ENCODE measurements at places on chromosomes 12 and 14.

GRCh38 chr14:50529288-50530179 lies 2.8 kb downstream of the MAP4K5 start:
- no peak for DNase-seq

- no peak for DNase-seq
These were observed 67.7 kb upstream of the DDX11 start for GRCh38 chr12:31005944-31006361.

GRCh38 chr12:66653796-66654195 lies 25.1 kb downstream of the GRIP1 start:
- DNase-seq: no peak

- DNase-seq: no peak
These were observed 223.3 kb downstream of the CCDC91 start for GRCh38 chr12:28413460-28414109.

- DNase-seq: no peak
These were observed 145.8 kb downstream of the MIPOL1 start for GRCh38 chr14:37343307-37344094.

DNA sequence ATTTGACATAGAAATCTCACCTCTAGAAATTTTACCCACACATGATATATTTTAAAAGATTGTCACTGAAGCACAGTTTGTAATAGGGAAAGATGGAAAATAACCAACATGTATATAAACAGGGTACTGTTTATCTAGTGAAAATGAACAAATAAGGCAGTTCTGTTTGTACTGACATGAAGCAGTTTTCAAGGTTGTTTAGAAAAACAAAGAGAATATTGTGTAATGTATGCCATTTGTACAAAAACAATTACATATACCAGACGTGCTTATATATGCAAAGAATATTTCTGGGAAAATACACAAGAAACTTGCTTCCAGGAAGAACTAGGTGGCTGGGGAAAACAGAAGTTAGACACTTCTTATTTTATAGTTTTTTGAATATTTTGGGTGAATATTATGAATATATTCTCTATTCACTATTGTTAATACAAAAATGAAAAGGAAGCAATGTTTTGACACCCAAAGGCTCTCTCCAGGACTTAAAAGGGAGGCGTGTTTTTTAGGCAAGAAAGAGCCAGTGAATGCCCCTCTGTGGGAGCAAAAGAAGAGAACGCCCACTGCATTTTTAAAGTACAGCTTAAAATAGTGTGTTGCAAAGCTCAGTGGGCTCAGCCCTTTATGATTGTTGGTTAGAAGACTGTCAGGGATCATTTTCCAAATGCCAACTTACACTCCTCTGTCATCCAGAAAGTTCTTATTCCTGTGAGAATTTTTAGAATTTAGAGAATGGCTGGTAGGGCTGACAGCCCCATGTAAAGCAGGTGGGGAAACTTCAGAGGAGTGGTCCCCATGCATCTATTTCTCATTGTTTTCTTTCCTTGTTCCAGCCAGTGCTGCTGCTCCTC lies 59.6 kb upstream of the FERMT2 start:
- DNase-seq: no peak

- no peak for DNase-seq
These were observed 411.2 kb downstream of the DAD1 start for GRCh38 chr14:22177870-22178269.

GRCh38 chr12:132191715-132192553 lies 47.7 kb downstream of the NOC4L start:
- no peak for DNase-seq

DNA sequence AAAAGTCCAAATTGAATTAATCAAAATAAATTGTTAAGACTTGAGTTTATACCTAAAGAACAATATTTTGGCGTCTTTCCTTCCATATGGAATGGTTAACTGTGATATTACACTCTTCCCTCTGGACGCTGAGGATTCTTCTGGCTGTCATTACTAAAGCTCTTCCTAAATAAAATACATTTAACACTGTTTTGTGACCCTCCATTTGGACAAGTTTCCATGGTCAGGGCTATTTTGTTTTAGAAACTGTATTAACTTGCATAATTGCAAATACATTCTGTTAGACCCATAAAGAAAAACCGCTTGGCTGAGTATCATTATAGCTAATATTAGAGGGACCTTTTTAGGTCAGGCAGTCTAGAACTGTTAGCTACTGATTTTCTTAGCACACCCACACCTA lies 87.4 kb downstream of the NAV3 start:
- DNase-seq: no peak

GRCh38 chr12:24948757-24949722 lies at the start of gene BCAT1:
Gene BCAT1, minus strand, starts transcription at chr12:24949101. Its CDS starts 169 bp downstream, at chr12:24948932.
- DNase-seq: peak; percentile 92

- peak; percentile 59 for DNase-seq
These were observed 279.3 kb downstream of the MED13L start for GRCh38 chr12:115998119-115998633.

- DNase-seq: no peak
These were observed 102.2 kb downstream of the RASSF9 start for GRCh38 chr12:85733984-85734383.

GRCh38 chr14:101129521-101130167 lies 226.1 kb upstream of the RTL1 start:
- no peak for DNase-seq

GRCh38 chr12:97487470-97487869 lies 24.9 kb downstream of the RMST start:
- DNase-seq: no peak

- no peak for DNase-seq
These were observed 42.3 kb upstream of the EML1 start for GRCh38 chr14:99750746-99751450.

DNA sequence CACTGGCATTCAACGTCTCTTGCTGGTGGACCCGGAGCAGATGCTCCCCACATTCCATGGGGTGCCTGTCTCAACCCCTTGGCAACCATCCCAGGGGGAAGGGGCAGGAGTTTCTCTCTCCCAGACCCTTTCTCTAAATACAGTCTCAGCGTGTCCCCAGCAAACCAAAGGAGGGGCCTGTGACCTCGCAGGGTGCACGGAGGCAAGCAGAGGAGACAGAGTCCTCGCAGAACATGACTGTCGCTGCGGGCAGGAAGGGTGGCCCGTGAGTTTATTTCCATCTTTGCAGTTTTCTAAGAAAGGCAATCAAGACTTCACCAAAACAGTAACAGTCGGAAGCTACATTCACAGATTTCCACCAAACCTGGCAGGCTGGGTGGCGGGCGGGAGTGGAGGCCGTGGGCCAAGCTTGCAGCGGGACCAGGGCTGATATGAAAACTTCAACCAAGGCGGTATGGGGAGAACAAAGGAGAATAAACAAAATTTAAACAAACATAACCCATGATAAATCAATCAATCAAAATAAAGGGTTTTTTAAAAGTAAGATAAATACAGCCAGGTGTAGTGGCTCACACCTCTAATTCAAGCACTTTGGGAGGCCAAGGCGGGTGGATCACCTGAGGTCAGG lies 18.6 kb downstream of the BRF1 start:
- DNase-seq: no peak

DNA sequence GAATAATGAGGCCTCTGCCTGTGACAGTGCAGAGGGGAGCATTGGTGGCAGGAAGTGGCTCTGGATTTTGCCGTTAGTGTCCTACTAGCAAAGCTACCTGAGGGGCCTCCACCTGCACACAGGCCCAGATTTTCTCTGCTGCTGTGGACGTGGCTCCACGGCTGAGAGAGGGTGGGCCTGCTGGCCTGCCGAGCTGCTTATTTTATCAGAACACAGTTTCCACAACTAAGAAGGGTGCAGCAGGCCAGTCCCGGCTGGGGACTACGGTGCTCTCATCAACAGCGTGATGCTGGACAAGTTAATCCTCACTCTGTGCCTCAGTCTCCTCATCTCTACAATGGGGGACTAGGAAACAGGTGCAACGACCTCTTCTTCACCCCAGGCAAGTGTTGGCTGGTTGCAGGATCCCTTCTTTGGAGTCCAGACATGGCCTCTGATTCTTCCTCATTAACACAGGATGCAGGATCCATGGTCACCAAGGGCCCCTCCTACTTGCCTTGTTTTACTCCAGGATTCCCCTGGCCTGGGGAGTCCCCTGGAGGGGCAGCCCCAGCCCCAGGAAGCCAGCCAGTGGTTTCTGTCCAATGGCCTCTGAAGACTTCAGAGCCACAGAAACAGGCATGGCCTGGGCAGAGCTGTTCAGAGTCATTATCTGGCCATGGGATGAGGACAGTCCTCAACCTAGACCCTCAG lies 3.3 kb downstream of the FAM181A start:
- DNase-seq: no peak

GRCh38 chr14:51715742-51716141 lies 64.0 kb downstream of the FRMD6 start:
- DNase-seq: no peak

DNA sequence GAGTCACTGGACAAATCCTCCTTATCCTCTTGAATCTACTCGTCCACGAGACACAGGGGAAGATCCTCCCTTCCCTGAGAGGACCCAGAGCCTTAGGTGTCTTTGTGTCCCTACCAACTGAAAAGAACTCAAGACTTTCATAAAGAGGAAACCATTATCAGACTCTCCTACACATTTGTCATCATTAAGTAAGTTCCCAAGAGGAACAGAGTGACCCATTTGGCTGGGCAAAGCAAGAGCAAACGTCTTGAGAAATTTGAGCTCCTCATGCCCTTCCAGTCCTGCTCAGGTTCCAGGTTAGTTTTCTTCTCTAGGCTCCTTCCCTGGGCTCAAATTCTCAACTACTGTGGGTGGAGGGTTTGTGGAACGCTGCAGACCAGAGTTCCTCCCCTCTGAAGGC lies 5.7 kb downstream of the MLF2 start:
- no peak for DNase-seq

GRCh38 chr12:103808239-103808880 lies 32.7 kb downstream of the NT5DC3 start:
- DNase-seq: no peak

GRCh38 chr12:63929426-63929825 lies 84.9 kb downstream of the SRGAP1 start:
- no peak for DNase-seq

GRCh38 chr12:41956353-41956752 lies 188.3 kb downstream of the GXYLT1 start:
- no peak for DNase-seq

GRCh38 chr12:128191380-128191779 lies 75.6 kb upstream of the TMEM132C start:
- DNase-seq: no peak

DNA sequence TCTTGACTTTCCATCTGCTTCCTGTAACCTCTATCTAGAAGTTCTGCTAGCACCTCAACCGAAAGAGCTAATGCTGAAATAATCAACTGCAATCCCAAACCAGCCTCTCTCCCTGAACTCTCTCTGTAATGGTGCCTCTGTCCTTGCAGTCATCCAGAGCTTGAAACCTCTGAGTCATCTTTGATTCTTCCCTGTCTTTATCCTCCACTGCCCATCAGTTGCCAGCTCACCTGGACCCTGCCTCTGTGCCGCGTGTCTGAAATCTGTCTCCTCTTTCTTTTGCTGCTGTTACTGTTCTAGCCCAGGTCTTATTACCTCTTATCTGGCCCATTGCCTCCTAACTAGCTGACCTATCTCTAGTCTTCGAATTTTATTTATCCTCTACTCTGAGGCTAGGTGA lies 15.5 kb downstream of the CLSTN3 start:
- DNase-seq: no peak

- no peak for DNase-seq
These were observed 102.6 kb downstream of the NTN4 start for GRCh38 chr12:95687937-95688336.

GRCh38 chr12:47346251-47347019 lies 266.7 kb upstream of the AMIGO2 start:
- no peak for DNase-seq

DNA sequence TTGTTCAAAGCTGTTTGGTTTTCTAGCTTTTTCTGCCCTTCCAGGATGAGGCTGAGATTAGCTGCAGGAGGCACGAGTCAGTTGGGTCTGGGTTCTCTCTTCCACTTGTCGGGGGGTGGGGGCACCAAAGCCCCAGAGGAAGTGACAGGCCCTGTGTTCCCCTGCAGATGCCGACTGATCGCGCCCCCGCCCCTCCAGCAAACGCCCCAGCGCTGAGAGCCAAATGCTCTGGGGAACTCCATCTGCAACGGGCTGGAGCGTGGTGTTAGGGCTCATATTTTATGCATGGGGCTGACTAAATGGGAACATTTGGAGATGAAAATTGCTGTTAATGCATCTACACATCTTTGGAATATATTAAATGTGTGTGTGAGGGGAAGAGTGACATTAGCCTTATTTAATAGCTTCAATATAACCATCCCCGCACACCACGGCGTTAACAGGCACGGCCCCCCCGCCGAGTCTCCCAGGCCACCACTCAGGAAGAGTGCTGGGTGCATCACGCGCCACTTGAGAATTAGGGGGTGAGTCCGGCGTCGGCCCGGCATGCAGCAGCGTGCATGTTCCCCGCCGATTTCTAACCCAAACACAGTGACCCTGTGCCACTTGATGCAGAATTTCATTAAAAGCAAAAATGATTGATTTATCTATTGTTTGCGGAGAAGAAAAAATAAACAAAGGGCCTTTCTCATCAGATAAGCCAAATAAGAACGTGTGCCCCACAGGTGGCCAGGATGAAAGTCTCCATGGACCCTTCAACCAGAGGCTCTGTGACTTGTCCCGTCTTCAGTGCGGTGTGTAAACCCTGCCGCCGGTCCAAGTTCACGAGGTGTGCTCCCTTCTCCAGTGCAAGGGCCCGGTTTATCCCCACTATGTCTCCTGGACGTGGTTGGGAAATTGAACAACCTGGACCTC lies 165.0 kb upstream of the RTL1 start:
- DNase-seq: peak; percentile 18

GRCh38 chr12:25553098-25553497 lies at the start of gene LMNTD1:
Gene LMNTD1, minus strand, starts transcription at chr12:25553283. Its CDS starts 324 bp downstream, at chr12:25552959.
- no peak for DNase-seq

All from ecto neural progenitor cell (in vitro differentiated cells).